ENCODE measurements at places on chromosomes 12 and 14.

DNA sequence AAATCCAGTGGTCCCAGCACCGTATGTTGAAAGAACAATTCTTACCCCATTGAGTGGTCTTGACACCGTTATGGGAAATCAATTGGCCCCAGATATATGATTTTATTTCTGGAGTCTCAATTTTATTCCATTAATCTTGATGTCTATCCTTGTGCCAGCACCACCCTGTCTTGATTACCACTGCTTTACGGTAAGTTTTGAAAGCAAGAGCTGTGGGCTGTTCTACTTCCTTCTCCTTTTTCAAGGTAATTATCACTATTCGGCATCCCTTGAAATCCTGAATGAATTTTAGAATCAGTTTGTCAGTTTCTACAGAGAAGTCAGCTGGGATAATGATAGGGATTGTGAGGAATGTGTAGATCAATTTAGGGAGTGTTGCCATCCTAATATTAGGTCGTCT lies 160.8 kb upstream of the SFSWAP start:
- DNase-seq = no peak

DNA sequence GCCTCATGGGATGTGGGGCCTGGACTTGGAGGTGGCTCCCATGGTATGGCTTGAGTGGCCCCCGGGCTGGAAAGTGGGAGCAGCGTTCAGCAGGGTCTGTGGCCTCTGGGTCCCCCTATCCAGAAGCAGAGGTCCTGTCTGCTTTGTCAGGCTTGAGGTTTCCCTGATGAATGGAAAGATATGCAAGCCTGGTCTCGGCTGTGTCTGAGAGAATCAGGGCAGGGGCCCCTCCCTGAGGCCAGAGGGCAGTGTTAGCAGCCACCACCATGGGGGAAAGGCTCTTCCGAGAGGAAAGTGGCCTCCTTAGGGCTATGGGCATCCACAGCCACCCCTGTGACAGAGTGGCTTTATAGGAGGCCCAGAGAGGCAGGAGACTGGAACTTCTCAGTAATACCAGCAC lies 128.2 kb downstream of the VRK1 start:
- DNase-seq = no peak

DNA sequence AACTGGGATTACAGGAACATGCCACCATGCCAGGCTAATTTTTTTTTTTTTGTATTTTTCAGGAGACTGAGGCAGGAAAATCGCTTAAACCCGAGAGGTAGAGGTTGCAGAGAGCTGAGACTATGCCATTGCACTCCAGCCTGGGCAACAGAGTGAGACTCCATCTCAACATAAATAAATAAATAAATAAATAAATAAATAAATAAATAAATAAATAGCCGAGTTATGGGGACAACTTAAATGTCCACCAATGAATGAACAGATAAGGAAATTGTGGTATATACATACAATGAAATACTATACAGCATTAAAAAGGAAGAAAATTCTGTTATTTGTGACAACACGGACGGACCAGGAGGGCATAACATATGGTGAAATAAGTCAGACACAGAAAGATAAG lies 325.7 kb downstream of the NELL2 start:
- DNase-seq = no peak

GRCh38 chr14:80535171-80535570 lies 323.9 kb upstream of the DIO2 start:
- no peak for DNase-seq

DNA sequence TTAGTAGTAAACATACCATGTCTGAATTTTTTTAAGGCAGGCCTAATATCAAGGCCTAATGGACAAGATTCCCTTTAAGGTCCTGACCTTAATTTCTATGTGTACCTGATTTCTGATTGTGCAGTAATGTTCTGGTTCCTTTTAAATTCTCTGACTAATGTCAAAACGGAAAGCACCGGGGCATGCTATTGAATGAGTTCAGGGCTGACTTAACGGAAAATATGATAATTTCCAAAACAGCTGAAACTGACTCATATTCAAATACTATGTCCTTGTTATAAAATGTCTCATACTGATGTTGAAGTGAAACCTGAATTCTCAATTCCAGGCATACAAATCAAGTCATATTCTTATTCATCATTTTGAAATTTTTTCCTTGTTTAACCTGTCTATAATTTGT lies 6.7 kb downstream of the TAS2R43 start:
- DNase-seq = no peak

DNA sequence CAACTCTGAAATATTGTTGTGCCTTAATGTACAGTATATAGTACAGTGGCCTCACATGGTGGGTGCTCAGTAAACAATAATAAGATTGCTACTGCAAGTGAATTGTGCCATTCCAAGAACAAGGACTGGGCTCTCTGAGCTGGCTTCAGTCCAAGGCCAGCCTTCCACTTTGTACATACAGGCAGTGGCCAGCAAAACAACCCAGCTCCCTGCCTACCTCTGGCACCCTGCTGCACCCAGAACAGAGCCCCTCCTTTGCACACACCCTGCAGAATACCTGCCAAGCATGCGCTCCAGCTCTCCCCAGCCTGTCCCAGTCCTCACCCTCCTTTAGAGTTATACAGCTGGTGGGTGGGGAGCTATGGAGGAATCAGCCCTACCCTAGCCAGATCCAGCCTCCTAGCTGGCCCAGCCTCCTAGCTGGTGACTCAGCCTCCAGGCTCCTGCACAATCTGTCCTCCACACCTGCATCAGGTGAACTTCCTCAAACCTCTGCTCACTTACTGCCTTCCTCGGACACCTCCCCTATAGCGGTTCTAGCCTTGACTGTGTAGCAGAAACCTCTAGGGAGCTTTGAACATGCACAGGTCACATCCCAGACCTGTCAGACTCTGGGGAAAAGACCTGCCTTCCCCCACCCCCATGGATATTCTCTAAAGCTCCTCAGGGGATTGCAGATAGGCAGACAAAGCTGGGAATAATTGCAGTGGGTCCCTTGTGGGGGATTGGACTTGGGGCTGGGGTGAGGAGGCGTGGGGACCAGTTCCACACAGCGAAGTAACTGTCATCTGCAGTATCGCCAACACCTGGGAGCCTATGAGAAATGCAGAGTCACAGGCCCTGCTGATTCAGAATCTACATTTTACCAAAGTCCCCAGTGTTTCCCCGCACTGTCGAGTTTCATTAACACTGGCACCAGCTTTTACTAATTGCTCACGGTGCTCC lies 17.9 kb downstream of the ZDHHC22 start:
- DNase-seq = no peak

DNA sequence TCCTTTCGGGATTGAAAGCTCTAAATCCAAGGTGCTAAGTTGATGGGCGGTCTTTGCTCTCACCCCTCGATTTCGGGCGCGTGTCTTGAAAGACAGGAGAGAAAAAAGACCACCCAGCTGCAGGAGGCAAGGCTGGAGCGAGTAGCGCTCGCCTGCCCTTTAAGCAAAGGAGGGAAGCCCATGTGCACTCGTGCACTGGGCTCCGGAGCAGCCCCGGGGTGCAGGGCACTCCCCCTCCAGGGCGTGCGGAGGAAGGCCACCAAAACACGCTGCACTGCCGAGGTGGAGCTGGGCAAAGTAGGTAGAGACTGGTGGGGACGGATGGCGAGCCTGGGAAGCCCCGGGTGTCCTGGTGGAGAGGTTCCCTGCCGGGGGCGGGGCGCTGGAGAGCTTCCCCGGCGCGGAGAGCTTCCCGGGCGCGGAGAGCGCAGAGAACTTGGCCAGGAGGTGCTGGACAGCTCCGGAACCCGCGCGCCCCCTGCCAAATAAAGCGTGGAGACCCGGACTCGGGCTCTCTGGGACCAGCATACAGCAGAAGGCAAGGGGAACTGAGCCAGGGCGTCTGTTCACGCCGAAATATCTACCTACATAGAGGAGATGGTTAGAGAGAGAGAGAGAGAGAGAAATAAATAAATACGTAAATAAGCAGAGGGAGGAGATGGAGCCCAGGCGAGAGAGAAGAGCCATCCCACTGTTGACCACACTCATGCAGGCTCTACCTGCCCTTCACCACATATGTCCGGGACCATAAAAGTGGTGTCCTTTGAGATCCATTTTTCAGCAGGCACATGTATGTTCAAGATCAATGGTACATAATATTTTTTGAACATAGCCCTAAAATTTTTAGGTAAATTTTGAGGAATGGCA lies 662 bp upstream of the NELL2 start:
- DNase-seq = no peak

DNA sequence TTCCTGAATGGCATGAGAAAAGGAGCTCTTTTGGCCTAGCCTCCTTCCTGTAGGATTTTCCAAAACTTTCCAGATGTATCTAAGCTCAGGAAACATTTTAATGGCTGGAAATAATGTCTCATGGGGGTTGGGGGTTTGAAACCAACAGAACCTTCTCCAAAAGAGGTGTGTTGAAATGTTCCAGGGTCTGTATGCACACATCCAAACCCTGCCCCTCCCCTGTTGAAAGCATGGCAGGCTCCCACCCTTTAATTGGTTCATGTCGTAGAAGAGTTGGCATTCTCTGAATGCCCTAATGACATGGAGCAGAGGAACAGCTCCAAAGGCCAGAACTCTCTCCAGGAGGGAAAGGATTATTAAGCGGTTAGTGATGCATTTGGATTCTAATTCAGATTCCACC lies 353.2 kb downstream of the ZFP36L1 start:
- DNase-seq = no peak

GRCh38 chr14:90970167-90970600 lies 90.3 kb downstream of the RPS6KA5 start:
- no peak for DNase-seq

- no peak for DNase-seq
Measured at GRCh38 chr12:24742378-24742777, 206.5 kb downstream of the BCAT1 start.

DNA sequence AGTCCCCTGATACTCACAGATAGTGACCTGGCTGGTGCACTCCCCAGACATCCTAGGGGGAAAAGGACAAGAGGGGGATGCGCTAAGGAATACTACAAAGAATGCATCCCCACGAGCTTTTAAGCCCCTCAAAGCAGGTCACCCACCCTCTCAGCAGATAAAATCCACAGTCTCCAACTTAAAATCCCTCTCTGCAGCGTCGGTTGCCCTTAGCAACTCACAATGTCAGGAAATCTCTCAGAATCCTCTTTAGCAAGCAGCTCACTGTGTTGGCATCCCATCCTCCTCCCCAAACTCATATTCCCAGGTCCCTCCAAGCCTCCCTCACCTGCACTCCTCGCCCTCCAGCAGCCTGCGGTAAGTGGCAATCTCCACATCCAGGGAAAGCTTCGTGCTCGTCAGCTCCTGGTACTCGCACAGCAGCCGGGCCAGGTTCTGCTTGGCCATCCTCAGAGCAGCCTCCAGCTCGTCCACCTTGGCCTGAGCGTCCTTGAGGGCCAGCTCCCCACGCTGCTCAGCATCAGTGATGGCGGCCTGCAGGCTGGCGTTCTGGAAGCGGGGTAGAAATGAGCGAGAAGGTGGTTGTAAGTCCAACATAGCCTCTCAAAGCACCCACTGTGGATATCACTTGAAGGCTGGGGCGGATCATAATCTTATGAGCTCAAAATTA lies 5.5 kb upstream of the KRT79 start:
- DNase-seq = no peak

- DNase-seq = no peak
Measured at GRCh38 chr14:100059438-100059781, 5.8 kb upstream of the EVL start.

Measured in GF-D8 (cell line).